NCI-H2029 treated with DMSO at 0.1 percent for 48 hours (cell line): ENCODE measurements at places on chromosomes 2 and 18.

GRCh38 chr2:76310894-76311633 is 600.3 kb upstream of the GCFC2 start:
- DNase-seq: no peak

DNA sequence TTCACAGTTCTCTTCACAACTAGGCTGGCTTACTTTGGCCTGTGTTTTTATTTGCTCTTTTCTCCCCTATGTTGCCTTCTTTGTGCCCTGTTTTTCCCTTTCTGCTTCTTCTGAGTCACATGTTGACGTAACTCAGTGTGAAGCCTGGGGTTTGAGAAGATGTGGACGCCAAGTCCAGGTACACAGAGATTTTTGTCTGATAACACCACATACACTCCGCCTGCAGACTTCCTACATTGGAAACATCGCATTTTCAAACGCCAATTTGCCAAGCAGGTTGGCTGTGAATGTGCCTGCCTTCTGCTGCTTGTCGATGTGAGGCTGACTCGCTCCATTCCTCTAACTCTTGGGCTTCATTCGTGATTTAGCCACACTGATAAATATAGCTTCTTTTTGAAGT is 62.6 kb upstream of the FN1 start:
- DNase-seq: no peak

DNA sequence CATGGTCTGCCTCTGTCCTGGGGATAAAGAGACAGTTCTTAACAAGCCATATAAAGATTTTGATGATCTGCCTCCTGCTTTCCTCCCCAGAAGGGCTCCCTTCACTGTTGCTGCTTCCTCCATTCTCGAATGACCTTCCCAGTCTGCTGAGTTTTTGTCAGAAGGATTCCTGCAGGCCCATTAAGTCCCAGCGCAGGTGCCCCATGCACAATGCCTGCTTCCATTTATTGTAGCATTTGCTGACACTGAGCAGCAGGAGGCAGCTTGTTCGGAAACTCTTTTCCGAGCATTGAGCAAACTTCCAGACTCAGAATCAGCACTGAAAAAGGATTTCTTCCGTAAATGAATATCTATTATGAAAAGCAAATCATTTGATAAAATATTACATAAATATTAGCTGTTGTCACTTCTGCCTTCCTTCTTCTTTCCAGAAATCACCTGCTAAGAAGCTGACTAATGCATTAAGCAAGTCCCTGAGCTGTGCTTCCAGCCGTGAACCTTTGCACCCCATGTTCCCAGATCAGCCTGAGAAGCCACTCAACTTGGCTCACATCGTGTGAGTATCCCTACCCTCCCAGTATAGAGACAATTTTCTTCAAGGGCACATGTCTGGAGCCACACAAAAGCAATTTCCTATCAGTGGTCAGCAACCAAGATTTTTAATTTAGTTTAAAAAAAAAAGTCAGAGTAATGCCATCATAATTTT is 110.4 kb downstream of the DTNA start:
- DNase-seq: no peak

- DNase-seq: no peak
Observed at GRCh38 chr2:37739153-37739552, 67.7 kb upstream of the CDC42EP3 start.

DNA sequence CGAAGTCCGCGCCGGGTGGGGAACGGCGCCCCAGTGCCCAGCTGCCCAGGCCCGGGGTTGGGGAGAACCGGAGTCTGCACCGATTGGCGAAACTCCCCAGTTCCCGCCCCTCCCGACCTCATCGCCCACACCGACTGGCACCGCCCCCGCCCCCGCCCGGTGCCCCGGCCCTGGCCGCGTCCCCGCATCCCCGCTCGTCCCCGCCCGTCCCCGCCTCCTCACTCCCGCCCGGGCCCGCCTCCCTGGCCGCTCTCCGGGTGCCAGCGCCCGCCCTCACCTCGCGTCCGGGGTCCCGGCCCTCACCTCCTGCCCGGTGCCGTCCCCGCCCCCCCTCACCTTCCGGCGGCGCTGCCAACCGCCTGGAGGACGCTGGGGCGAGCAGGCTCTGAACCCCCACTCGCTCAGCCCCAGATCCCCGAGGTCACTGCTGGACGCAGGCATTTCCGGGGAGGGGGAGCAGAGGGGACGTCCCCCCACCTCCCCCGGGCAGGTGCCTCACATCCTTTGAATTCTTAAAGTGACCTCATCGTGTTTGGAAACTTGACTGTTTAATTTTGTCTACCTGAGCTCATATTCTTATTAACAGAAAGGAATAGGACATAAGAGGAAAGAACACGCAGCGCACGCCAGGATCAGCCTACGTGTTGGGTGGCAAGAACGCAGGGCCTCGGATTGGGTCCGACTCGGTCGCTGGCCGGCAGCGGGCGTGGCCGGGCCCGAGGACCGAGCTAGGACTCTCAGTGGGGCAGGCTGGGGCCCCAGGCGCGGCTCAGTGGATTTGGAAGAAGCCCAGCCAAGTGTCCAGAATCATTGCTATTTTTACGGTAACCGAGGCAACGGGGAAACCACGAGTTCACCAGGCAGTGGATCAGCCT is at the start of gene FAM110C:
FAM110C (minus strand) TSS at position 35 of the 875 bp plus-strand sequence. CDS start 120 bp downstream, outside the sequence.
- no peak for DNase-seq

DNA sequence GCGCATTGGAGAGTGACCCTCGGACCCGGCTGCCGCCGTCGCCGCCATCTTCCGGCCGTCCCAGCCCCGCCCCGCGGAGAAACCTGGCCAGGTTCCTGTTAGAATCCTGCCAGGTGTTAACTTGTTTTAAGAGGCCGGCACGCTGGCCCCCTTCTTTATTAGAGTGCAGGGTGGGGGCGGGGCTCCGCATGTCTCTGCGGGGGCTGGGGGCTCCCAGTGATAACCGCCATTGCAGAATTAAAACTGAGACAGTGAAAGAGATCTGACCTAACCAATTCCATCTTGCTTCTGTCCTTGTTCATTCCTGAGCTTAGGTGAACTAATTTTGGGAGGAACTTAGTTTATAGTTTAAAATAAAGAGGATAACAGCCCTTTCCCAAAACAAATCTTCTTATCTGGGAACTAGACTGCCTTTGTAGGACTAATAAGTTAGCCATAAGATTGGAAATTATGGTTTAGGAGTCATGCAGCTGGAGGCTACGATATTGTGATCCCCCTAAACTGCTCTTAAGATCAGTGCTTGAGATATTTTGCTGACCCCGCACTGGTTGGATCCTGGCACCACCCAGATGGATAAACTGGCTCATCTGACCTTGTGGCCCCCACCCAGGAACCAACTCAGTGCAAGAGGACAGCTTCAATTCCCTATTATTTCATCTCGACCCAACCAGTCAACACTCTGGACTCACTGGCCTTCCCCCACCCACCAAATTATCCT is 543 bp upstream of the STARD7 start:
- no peak for DNase-seq

DNA sequence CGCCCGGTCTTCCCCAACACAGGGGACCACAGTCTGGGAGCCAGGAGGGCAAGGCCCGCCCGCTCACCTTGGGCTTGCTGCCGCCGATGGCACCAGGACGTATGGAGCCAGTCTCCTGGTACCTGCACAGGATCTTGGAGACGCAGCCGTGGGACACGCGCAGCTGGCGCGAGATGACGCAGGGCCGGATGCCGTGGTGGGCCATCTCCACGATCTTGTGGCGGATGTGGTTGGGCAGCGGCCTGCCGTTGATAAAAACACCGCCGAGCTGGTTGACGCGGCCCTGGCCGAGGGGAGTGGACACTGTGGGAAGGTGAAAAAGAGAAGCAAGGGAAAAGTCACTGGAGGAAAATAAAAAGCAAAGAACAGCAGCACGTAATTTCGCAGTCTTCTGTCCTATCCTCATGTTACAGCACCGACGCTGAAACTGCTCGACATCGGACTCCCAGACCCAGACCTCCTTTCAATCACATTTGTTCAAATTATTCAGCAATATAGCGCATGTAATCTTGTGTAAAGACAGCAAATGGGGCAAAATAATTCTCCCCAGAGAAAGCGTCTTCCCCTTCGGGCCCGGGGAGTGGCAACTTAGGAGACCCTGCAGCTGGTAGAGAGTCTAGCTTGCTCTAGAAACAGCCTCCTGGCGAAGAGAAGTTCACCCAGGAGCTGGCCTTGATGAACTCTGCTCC is 1.7 kb downstream of the PAX3 start:
- DNase-seq: no peak
